ENCODE measurements at places on chromosomes 1 and 21.

- DNase-seq: peak; percentile 49
Observed at GRCh38 chr1:231929311-231929710, 302.7 kb downstream of the DISC1 start.

DNA sequence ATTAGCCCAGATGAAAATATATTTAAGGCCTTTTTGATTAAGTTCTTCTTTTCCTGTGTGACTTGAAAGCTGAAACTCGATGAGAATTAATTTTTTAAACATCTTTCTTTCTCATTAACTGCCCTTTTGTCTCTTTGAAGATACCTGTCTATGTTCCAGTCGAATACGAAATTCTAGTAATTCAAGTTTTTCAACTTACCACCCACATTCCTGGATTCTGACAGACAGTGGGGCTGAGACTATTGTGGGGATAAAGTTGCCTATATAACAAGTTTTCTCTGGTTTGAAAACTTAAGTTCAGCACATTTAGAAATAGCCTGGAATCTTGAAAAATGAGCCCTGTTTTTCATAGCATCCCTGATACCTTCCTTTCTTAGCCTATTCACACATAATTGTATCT lies 114.6 kb downstream of the NTNG1 start:
- DNase-seq: no peak

DNA sequence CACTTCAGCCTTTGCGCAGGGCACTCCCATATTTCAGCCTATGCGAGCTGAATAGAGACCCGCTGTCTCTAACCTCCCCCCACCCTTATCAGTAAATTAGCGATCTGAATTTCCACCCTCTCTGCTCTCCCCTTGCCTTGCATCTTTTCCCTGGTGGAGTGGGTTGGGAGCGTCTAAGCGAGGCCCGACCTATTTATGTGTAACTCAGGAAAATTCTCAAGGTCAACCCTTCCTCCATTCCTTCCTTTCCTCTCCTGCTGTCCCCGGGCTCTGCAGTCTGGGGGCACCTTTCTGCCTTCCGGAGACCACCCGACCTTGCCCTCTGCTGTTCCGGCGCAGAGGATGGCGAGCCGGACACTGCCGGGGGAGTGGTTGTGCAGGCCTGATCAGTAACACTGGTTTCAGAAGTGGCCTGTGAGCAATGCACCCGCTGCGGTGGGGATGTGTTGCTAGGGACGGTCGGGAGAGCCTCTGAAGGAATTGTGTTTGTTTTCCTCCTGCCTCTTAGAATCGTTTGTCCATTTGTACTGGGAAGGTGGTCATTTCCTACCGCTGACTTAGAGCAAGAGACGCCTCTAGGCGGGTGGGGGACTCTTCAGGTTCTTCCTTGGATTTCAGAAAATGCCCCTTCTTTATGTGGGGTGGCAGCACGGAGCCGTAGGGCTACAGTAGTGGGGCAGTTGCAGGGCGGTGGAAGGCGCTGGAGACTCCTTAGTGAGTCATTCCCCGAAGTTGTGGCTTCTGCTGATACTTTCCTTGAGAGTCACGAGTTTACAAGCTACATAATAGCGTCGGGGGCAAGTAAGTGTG lies 513 bp downstream of the MGST3 start:
- DNase-seq: no peak

- DNase-seq: no peak
Observed at GRCh38 chr1:204443260-204443619, 31.6 kb upstream of the PPP1R15B start.

DNA sequence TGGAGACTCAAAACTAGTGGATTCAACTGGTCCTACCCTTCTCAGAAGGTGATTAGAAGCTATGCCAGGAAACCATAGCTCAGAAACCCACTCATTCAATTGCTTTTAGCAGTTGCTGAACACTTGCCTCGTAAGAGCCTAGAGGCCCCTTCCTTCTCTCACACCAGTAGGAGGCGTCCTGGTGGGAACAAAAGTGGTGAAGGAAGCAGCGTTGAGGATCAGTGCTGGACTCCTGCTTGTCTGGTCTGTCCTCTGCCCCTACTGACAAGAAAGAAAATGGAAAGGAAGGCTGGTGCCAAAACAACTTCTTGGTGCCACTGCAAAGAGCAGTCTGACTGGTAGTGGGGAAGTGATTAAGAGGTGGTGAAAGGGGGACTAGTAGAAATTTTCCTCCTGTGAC lies 269.7 kb downstream of the LMO4 start:
- DNase-seq: no peak

DNA sequence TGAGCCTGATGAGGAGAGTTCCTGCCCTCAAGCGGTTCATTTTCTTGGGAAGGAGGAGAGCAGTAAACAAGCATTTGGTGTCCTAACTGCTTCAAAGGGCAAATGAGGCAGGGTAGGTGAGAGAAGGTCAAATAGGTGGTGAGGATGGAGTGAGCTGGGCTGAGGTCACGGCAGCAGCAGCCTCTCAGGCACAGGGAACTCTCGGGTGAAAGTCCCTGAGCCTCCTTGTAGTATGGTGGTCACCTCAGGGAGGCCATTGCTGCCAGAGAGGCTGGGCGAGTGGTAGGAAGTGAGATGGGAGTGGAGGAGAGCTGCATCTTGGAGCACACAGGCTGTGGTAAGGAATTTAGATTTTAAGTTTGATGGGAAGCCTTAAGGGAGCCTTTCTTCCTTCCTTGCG lies 4.0 kb downstream of the ADARB1 start:
- DNase-seq: no peak

GRCh38 chr1:97350662-97351061 lies 570.2 kb downstream of the DPYD start:
- no peak for DNase-seq

DNA sequence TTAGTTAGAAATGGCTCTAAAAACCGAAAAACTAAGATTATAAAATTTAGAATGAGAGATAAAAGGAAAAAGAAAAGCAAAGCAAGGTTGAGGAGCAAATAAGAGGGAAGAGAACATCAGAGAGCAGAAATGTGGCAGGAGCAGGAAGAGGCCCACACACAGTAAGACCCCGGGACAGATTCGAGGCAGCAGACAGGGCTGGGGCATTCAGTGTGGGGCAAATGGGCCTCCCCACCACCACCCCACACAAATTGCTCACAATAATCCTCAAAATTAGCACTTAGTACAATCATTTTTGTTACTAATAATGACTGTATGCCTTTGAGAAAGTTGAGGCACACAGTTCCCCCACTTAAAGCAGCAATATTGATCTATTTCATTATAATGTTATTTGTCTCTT lies 17.1 kb upstream of the SLC44A3 start:
- DNase-seq: no peak

DNA sequence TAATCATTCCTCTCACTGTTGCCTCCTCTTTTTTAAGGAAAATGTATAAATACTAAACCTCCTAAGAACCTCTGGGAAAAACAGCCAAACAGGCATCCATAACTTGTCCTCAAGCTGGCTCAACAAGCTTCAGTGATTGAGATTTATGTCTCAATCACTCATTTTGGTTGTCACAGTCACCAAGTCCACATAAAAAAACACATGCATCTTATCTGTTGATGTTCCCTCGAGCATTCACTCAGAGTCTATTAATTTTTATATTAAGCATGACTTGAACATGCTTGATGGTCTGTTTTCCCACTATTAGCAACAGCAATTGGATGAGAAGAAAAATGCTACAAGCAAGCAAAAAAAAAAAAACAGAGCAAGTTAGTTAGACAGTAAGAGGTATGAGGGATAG lies 254.3 kb downstream of the RGS7 start:
- DNase-seq: no peak

- DNase-seq: no peak
Observed at GRCh38 chr1:226973898-226974543, 33.9 kb downstream of the COQ8A start.

DNA sequence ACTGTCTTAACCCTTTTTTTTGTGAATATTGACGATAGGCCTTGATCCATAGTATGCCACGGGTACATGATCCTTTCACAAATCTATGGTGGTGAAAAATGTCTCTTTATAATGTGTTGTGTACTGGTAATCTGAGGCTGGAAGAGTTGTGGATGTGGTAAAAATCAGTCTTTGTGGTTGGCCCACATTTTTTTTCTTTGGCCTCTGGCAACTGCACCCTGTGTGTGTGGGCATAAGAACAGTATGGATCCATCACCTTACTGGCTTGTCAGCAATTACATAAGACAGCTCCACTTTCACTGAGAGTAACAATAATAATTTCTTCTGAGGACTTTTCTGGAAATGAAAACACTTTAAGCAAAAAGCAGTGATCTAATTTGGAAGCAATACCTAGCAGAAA lies 101.6 kb downstream of the GABPA start:
- DNase-seq: no peak

- DNase-seq: no peak
Observed at GRCh38 chr1:245587435-245588115, 432.8 kb downstream of the KIF26B start.
